ENCODE measurements at places on chromosomes 6 and 20.

DNA sequence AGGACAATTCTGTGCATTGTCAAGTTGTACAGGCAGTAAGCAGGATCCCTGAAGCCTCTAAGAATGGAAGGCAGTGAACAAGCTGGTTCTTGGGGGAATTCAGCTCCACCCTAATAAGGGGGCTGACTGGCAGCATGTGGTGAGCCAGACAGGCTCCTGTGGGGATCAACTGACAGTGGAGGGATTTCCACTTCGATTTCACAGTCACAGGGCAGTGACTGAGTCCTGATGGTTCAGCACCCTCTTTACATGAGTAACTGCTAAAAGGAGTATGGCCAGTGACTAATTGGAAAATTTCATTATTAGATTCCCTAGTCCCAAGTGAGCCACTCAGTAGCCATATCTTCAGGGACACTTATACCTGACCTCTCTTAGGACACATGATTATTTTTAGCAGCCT is 78.4 kb downstream of the NDUFAF5 start:
- DNase-seq, result no peak

- DNase-seq, result no peak
Observed at GRCh38 chr6:35485402-35485877, 11.4 kb downstream of the TEAD3 start.

DNA sequence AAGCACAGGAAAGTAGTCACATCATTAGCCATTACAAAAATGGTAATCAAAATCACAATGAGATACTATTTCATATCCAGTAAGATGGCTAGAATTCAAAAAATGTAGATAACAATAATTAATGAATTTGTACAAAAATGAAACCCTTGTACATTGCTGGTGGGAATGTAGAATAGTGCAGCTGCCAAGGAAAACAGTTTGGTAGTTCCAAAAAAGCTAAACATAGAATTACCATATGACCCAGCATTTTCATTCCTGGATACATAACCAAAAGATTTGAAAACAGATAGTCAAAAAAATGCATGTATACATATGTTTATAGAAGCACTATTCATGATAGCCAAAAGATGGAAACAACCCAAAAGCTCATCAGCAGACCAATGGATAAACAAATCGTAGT is 251.1 kb upstream of the RAB32 start:
- no peak for DNase-seq

GRCh38 chr6:21842875-21843645 is 249.5 kb downstream of the SOX4 start:
- DNase-seq, result no peak

GRCh38 chr6:28789553-28790083 is 134.2 kb downstream of the TRIM27 start:
- no peak for DNase-seq

- DNase-seq, result no peak
Observed at GRCh38 chr6:13178107-13178506, 150.2 kb downstream of the TBC1D7 start.

- no peak for DNase-seq
Observed at GRCh38 chr6:112695001-112695400, 347.9 kb downstream of the RFPL4B start.

DNA sequence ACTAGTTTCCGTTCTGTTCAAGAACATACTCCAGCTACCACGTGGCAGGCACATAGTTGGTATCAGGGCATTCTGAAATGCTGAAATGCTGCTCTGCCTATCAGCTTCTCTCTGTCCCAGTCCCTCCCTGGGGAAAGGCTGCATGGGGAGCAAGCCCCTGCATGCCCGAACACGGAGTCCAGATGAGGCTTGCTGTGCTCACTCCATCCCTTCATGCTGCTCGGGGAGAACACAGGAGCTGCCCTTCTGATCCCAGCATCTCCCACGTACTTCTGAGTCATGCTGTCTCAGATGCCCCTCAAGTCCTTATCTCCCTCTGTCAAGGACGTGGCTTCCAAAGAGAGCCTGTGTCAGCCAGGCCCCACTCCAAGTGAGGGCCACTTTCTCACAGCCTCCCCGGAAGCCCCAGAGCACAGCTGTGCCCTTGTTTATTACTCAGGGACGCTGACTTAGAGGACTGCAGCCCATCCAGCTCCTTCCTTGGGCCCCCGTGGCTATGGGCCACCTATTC is 29.4 kb downstream of the THBS2 start:
- no peak for DNase-seq

DNA sequence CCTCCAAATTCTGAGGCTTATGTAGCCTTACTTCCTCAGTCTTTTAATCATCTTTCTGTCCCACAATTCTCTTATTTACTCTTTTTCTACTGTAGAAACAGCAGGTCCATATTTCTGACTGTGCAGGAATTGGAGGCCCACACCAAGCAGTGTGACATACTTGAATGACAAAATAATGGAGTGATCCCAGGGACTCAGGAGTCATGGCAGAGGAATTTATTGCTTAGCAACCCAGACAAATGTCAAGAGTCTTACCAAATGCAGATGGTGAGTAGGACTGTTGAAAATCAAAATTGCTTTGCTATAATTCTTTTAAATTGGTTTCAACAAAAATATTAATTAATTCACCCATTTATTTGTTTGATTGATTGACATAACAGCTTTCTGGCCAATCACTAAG is 59.9 kb downstream of the HTR1B start:
- no peak for DNase-seq

GRCh38 chr6:26331218-26332073 is 33.6 kb upstream of the BTN3A2 start:
- peak; percentile 51 for DNase-seq

DNA sequence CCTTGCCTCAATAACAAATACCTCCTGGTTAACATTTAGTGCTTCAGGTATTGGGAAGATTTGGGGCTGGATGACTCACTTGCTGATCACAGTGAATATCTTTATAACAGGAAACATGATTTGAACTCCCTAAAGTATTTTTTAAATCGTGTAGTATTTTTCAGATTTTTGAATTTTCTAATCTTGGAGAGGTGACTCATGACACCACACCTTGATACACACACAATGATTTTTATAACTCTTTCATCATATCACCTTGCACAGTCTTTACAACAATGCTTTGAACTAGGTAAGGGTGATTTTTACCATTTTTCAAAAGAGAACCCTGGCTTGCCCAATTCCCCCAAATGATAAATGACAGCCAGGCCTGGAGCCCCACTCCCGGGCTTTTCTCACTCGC is 273.5 kb downstream of the UST start:
- DNase-seq, result no peak

DNA sequence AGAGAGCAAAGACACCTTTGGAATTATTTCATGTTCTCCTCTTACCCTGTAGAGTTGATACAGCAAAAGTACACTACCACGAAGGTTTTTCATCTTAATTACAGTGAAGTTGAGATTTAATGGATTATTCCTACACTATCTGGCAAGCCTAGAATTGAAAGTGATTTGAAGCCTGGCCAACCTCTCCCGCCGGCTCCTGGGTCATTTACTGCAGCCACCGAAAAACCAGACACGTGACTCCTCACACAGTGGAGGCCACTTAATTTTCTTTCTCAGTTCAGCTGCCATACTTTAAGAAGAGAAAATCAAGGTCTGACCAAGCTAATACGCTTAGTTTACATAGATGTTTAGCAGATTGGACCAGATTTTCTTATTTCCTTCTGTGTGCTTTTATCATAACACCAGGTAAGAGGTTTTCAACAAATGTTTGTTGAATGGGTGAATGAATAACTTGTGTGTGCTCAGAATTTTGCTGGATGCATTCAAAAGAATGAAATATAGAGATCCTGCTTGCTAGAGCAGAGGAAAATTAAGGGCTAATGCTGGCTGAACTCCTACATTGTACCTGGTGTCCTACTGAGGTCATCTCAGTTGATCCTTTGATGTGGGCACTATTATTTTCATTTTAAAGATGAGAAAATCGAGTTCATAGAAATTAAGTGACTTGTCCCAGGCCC is 97.2 kb upstream of the PDE10A start:
- DNase-seq, result no peak

GRCh38 chr20:5504061-5504739 is 187.4 kb upstream of the PROKR2 start:
- no peak for DNase-seq
